Stimulated activated naive B cell treated with anti-CD40 and anti-IgM and Interleukin-4, amounts not matched to agents 10 μg/mL and 1 μg/mL and 100 μg/mL, for 72 hours (primary cell): ENCODE measurements at places on chromosomes 3 and 15.
A peak's percentile ranks its signal among the peaks of the same experiment; 100 is the strongest.

DNA sequence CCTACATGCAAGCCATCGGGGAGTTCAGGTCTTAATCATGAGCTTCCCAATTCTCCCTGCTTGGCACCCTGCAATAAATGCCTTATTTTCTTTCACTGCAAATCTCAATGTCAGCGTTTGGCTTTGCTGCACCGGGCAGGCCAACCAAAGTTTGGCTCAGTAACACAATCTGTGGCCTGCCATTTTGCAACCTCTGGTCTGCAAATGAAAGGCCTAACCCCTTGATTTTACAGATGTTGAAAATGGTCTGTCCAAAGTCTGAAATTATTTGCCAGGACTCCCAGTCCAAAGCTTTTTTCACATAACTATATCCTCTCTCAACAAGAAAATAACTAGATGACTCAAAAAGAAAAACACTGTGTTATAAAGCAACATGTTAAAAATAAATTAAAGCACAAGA lies 34.0 kb upstream of the LEKR1 start:
- H3K4me3 ChIP-seq = no peak overlapping the region
- DNase-seq = no peak
- H3K36me3 ChIP-seq = peaks cover 5% of the 10 kb centered on the region
- H3K27me3 ChIP-seq = no peaks in the 10 kb centered on the region

DNA sequence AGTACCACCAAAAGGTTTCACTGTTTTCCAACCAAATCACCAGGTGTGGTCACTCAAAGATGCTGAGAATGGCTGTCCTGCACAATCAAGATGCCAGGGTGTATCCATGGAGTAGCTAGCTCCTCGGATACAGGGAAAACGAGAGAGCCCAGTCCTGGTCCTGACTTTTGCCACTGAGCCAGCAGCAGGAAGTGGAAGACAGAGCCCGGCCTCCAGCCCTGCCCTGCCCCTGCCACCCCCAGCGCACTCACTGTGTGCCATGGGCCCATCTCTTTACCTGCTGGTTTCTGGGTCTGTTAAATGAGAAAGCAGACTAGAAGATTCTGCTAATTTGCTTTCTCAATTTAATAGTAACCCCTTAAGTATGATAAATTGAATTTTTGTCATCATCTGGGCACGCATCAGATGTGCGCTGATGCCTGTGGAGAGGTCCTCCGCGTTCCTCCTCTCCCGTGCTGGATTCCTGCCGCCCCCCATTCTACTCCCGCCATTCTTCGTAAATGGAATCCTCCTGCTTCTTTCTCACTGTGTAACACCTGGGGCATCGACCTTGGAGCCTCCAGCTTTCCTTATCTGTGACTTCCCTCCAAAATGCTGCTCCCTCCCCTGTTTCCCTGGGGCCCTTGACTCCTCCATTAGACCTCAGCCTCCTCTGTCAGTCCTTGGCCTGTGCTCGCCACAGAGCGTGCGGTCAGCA lies 18.0 kb downstream of the TNFAIP8L3 start:
- H3K4me1 ChIP-seq = peaks cover 26% of the 10 kb centered on the region
- peak overlapping the region; percentile 85 for H3K27ac ChIP-seq
- H3K36me3 ChIP-seq = peaks cover 4% of the 10 kb centered on the region
- DNase-seq = no peak

DNA sequence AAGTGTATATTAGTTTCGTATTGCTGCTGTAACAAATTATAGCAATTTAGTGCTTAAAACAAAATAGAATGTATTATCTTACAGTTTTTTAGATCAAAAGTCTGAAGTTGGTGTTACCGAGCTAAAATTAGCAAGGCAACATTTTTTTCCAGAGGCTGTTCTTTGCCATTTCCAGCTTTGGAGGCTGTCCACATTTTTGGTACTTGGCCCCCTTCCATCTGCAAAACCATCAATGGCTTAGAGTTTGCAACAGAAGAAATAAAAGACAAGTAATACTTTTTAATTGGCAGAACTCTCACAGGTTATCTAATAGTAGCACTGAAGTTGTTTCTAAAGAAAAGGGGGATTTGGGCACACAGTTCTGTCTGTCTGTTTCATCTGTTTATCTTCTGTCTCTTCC lies 1248.5 kb downstream of the ROBO1 start:
- H3K4me3 ChIP-seq = no peak overlapping the region
- H3K4me1 ChIP-seq = no peaks in the 10 kb centered on the region
- H3K36me3 ChIP-seq = no peaks in the 10 kb centered on the region
- no peak for DNase-seq

DNA sequence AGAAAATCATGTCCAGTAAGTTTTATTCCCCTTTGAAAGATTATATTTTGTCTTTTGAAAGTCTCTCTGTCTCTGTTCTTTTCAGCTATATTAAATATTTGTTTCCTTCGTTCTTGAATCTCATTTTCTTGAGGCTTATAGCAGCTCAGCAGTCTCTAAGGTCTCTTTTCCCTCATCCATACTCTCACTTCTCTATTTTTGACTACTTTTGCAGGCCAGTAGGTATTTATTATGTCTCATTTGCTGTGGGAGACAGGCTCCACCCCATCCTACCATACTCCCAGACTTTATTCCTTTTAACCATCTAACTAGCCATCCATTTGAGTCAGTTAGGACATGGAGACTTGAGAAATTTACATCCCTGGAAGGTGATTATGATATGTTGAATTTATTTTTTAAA lies 71.0 kb downstream of the FILIP1L start:
- H3K4me3 ChIP-seq = no peak overlapping the region
- H3K27me3 ChIP-seq = no peaks in the 10 kb centered on the region
- DNase-seq = no peak
- no peak overlapping the region for H3K27ac ChIP-seq
- H3K36me3 ChIP-seq = no peaks in the 10 kb centered on the region

DNA sequence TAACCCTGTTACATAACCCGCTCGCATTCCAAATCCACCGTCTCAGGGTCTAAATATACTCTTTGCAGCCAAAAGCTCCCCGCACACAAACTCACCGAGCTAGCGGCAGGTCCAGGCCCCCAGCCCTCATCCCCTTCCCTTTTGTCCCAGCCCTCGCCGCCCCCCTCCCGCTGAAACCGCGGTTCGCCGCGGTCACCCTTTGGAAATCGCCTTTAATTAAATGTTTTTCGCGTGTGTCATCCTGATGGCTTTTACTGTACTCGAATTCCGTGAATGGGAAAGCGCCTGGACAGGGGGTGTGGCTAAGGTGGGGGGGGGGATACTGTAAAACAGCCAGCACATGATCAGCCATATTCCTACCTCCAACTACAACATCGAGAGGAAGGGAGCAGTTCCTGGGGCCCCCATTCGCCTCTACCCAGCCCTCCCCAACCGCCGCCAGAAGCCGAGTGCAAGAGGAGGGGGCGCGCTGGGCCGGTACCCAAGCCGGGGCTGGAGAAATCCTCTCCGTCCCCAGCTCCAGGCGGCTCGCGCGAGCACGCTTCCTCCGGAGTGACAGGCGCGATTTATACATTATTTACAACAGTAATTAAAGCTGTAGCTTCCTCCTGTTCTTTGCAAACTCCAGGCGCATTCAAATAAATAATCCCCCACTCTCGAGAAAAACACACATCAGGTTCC lies 1.7 kb downstream of the RORA start:
- no peak overlapping the region for H3K27ac ChIP-seq
- H3K36me3 ChIP-seq = no peaks in the 10 kb centered on the region
- peaks cover 10% of the 10 kb centered on the region for H3K4me1 ChIP-seq

DNA sequence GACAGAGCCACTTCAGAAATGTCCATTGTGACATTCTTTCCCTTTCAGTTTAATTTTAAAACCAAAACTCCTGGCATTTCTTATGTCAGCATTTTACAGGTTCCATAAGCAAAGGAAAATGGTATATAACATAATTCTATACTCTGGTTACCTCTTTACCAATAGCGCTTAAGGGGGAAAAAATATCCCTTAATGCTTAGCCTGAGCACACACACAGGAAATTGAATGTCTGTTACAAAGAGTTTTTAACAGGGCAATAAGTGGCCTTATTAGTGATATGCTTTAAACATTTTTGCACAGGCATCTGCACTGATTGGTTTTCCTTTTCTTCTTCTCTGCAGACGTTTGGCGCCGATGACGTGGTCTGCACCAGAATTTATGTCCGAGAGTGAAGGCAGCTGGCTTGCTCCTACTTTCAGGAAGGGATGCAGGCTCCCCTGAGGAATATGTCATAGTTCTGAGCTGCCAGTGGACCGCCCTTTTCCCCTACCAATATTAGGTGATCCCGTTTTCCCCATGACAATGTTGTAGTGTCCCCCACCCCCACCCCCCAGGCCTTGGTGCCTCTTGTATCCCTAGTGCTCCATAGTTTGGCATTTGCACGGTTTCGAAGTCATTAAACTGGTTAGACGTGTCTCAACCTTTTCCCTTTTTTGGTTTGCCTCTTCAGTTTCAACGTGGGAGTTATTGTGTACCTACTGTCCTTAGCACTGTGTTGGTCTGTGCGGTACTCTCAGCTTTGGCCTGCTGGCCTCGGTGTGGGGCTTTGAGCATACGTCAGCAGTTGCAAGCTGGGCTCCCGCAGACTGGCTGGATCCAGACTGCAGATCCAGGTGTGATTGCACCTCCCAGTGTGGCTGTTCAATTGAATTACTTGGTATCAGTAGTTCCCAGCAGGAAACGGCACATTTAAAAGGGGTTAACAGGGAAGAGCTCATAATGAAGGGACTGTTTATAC lies 7.7 kb downstream of the CRABP1 start:
- no peak for DNase-seq
- no peak overlapping the region for H3K4me3 ChIP-seq
- no peak overlapping the region for H3K27ac ChIP-seq
- H3K36me3 ChIP-seq = no peaks in the 10 kb centered on the region

DNA sequence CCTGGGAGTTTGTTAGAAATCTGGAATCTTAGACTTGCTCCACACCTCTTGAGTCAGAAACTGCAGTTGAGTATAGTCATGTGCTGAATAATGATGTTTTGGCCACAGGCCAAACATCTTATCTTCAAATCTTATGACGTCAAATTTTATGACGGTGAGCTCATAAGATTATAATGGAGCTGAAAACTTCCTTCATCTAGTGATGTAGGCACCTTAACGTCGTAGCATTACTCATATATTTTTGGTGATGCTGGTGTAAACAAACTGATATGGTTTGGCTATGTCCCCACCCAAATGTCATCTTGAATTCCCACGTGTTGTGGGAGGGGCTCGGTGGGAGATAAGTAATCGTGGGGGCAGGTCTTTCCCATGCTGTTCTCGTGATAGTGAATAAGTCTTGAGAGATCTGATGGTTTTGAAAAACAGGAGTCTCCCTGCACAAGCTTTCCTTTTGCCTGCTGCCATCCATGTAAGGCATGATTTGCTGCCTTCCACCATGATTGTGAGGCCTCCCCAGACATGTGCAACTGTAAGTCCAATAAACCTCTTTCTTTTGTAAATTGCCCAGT lies 268.0 kb upstream of the PROK2 start:
- peaks cover 26% of the 10 kb centered on the region for H3K27me3 ChIP-seq
- H3K4me3 ChIP-seq = no peak overlapping the region
- H3K27ac ChIP-seq = no peak overlapping the region
- peaks cover 2% of the 10 kb centered on the region for H3K36me3 ChIP-seq

- no peaks in the 10 kb centered on the region for H3K36me3 ChIP-seq
- H3K27ac ChIP-seq = no peak overlapping the region
- H3K4me3 ChIP-seq = no peak overlapping the region
- no peaks in the 10 kb centered on the region for H3K4me1 ChIP-seq
- H3K27me3 ChIP-seq = peaks cover 3% of the 10 kb centered on the region
Observed at GRCh38 chr3:115286529-115287197, 139.6 kb upstream of the ZBTB20 start.

DNA sequence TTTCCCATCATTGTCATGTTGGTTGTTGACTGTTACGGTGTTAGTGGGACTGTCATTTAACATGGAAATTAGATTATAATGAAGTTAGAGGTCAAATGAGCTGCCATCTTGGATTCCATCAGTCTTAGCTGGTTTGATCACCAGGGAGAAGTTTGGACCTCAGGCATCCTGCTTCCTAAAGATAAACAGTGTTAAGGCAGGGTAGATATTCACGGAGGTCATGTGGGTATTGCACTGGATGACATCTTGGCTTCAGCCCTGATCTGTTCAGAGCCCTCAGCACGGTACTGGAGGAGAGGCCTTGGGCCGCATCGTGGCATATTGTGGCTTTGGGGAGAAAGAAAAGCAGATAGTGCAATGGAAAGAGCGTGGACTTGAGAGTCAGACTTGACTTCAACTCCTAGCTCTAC lies 11.1 kb upstream of the MUC20 start:
- H3K27ac ChIP-seq = no peak overlapping the region
- H3K4me3 ChIP-seq = no peak overlapping the region
- DNase-seq = no peak
- no peaks in the 10 kb centered on the region for H3K27me3 ChIP-seq
- H3K36me3 ChIP-seq = peaks cover 34% of the 10 kb centered on the region

- peaks cover 20% of the 10 kb centered on the region for H3K27me3 ChIP-seq
- DNase-seq = no peak
- H3K4me1 ChIP-seq = peaks cover 36% of the 10 kb centered on the region
- H3K36me3 ChIP-seq = peaks cover 7% of the 10 kb centered on the region
- H3K4me3 ChIP-seq = peak overlapping the region; percentile 27
- no peak overlapping the region for H3K27ac ChIP-seq
Observed at GRCh38 chr3:12323237-12323636, 34.4 kb downstream of the PPARG start.
